ENCODE measurements at places on chromosomes 3 and 15.

- DNase-seq = no peak
Measured at GRCh38 chr15:101411085-101411484, 78.4 kb downstream of the PCSK6 start.

DNA sequence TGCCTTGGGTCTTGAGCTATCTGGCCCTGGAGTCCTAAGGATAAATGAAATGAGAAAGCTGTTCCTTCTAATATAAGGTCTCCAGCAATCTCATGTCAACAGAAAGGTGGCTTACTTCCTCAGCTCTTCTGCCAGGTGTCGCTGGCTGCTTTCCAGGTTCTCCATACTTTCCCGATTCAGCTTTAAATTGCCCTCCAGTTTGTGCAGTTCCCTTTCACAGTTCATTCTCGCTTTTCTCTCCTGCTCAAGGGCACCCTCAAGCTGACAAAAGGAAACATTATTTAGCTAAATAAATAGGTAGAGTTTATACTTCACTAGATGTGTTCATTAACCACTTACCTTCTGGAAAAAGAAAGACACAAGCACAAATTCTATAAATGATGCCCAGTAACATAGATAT is 73.0 kb downstream of the MYH15 start:
- no peak for DNase-seq

DNA sequence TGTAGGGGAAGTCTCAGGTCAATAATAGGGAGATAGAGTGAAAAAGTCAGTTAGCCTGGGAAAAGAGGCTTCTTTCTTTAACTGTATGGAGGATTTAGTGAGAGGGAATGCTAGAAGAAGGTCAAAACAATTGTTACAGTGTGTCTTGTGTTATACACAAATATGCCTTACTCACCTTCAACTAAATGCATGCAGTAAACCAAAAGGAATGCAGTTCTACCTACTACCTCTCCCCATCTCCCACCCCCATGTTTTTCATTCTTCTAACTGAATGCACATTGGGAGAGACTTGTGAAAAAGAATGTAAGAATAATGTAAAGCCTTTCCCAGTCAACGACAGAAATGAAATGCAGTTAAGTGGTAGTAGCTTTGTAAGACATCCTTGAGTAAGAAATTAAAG is 33.8 kb downstream of the CCDC66 start:
- DNase-seq = no peak

- DNase-seq = no peak
Measured at GRCh38 chr3:47000198-47000815, 20.8 kb downstream of the NBEAL2 start.

DNA sequence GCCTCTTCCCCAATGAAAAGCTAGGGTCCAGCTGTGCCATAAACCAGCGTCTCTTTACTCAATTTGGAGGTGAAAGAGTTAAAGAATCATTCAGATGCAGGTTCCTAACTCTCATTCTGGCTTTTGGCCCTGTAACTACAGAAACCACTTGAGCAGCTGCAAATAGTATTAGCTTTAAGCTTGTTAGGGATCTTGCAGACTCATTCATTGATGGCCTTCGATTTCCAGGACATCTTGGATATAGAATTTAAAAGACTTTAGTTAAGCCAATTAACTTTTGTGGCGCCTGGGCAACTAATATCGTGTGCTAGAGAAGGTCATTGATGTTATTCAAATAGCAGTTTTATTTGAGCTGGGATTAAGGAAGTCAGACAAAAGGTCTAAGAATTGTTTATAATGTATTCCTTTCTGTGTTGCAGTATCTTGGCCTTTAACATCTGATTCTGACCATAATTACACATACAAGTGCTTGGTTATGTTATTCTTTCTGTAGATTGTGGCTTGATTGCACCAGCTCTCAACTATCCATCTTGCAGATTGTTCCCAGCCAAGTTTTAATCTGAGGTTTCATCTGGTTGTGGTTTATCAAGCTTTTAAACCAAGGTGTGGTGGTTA is 185.3 kb downstream of the CACNA2D3 start:
- DNase-seq = no peak

DNA sequence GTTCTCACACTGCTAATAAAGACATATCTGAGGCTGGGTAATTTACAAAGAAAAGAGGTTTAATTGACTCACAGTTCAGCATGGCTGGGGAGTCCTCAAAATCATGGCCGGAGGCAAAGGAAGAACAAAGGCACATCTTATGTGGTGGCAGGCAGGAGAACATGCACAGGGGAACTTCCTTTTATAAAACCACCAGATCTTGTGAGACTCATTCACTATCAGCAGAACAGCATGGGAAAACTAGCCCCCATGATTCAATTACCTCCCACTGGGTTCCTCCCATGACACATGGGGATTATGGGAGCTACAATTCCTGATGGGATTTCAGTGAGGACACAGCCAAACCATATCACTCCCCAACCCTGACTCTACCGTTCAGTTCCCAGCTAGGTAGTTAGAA is 59.7 kb upstream of the MINAR1 start:
- DNase-seq = no peak

DNA sequence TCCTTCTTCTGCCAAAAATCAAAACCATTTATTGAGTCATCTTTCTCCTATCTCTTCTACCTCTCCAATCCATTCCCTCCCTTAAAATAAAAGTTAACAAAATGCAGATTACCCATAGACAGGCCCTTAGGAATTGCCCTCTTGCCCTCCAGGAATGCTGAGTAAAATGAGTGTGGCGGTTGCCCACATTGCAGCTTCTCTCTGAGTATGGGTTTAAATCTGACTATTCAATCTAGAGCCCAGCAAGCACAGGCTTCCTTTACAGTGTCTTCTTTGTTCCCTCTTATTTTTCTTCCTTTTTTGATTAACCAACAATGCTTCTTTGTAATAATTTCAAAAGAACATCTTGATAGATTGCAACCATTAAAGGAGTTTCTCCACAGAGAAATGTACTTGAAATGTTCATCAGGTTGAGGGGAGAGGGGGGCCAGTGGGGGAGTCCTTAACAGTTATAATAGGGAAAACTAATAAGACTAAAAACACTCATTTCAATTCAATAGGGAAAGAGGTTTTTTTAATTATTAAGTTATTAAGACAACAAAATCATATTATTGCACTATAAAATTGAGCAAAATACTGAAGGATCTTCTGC is 135.3 kb upstream of the LMCD1 start:
- DNase-seq = no peak

- no peak for DNase-seq
Measured at GRCh38 chr15:60569596-60569995, 90.7 kb upstream of the ICE2 start.

- no peak for DNase-seq
Measured at GRCh38 chr3:98966862-98967546, 65.5 kb upstream of the DCBLD2 start.

DNA sequence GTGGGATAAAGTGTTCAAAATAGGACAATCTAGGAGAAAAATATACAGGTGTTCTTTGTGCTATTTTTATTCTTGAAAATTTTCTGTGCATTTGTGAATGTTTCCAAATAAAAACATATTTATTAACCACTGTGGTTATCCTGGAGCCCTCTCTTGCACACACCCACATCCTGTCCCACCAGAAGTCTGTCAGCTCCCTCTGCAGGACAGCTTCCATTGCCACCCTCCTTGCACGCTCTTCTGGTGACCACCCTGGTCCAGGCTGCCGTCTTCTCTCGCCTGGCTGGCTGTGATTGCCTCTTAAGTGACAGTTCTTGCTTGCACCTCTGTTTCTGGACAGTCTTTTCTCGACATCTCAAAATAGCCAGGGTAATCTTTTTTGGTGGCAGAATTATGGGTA is 394.0 kb downstream of the LRTM1 start:
- no peak for DNase-seq

- DNase-seq = no peak
Measured at GRCh38 chr15:66095871-66096687, 157.5 kb downstream of the MEGF11 start.

GRCh38 chr15:69600556-69601085 is 148.0 kb downstream of the RPLP1 start:
- DNase-seq = no peak

GRCh38 chr3:152539191-152539764 is 270.5 kb downstream of the MBNL1 start:
- no peak for DNase-seq

- no peak for DNase-seq
Measured at GRCh38 chr3:27319304-27319703, 49.9 kb downstream of the NEK10 start.

DNA sequence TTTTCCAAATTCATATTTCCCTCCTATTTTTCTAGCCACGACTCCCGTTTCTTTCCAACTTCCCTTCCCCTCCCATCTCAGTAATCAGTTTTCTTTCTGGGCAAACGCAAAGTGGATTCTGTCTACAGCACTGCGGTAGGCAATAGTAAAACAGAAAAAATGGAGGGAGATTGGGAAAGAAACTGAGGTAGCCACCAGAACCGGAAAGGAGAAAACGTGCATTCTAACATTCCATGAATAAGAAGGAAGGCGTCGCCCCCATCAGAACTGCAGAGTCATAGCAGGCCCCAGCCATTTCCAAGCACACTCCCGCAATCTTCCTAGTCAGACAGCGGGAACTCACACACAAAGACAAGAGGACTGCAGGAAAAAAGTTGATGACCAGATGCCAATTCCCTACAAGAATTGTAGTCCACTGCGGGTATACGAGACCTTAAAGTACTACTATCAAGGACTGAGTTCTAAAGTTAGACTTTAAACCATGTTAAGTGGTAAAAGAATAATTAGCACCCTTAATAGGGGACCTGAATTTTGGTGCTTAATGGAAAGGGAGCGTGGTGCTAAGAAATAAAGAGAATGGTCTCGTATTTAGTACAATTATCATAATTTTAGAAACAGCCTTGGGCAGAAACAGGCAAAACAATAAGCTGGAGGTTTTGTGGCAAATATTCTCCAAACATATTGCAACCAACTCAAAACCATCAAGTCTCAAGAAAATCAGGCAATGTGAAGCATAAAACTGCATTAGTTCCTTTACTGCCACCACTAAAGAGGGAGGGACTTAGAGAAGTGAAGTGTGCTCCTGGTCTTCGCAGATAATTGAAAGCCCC is 1.4 kb downstream of the PFN2 start:
- no peak for DNase-seq

DNA sequence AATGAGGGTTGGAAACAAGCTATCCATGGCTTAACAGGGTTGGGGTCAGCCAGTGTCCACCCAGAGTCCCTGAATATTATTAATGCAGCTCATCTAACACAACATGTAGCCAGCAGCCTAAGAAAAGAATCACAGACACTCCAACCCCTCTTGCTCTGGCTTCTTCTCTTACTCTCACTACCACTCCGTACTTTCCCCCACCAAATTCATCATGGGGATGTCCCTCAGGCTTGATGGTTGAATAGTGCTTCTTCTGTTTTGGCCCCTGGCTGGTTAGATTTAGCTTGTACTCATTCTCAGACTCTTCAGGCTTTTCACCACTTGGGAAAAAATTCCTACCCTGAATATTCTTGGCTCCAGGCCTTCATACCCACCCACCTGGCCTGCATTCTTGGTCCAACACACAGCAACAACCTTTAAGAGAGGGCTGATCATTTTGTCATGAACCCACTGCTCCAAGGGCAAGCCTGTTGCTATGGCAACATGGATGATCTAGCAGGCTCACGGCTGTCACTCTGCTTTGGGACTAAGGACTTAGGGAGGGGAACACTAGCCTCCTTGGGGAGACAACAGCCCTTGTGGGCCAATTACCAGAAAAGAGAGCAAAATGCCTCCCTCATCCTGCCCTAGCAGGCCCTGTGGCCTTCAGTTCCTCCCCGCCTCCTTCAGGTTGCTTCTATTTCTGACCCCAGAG is 9.4 kb upstream of the MED12L start:
- DNase-seq = no peak

- DNase-seq = no peak
Measured at GRCh38 chr3:5431811-5432378, 244.4 kb downstream of the EDEM1 start.

DNA sequence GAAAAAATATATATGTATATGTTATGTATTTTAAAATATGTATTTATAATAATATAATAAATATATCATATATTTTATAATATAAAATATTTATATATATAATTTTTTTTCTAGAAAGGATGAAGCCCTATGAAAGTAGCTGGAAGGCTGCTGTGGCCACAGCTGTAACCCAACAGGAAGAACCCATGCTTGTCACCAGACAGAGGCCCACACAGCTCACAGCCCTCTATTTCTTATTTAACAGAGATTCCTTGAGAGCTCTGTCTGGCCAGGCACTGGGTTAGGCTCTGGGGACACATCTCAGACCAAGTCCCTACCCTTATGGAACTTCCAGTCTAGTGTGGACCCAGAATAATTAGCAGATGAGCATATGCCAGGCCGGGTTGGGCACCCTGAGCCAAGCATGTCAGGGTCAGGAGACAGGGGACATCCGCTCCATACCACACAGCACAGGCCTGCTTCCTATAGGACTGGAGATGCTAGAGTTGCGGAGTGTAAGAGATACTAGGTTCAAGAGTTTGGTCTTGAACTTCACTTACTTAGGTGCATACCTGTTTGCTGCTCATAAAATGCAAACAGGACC is 20.5 kb downstream of the MGLL start:
- DNase-seq = no peak

- no peak for DNase-seq
Measured at GRCh38 chr15:51758645-51759044, 7.2 kb downstream of the TMOD2 start.

DNA sequence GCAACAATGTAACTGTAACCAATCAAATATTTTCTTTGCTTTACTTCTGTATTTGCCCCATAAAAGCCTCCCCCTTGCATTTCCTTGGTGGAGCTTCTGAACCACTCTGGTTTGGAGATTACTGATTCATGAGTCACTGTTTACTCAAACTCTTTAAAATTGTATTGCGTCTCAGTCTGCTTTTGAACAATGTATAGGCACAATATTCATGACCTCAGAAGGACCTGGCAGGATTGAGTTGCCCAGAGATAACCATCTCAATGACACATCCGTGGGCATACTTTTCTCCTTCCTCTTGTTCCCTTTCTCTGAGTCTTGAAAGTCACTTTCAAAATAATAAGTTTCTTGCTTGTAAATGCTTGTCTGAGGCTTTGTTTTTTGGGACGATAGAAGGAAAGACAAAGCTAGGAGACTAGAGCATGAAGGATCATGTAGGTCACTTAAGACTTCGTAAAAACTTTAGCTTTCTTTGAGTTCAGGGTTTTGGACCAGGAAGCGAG is 57.1 kb upstream of the POU1F1 start:
- DNase-seq = no peak

DNA sequence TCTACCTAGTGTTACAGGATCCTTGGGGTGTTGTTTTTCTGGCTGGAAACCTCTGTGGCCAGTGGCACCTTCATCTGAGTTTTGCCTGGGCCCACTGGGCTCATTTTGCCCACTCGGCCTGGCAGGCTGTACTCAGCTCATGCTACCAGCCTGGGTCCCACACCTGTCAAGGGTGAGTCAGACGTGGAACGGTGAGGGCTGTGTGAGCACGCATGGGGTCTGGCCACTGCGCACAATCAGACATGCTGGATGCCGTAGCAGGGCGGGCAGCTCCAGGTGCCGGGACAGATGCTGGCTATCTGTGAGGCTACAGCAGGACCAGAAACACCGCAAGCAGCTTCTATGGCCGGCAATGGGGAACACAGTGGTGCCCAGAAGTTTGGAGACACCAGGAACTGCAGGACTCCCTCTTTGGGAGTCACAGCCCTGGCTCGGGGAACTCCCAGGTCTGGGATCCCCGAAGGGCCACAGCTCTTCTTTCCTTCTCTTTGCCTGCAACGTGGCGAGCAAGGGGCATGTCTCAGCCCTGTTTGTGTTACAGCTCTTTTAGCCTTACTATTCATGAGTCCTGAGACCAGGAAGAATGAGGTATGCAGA is 35.9 kb upstream of the DNAJC13 start:
- no peak for DNase-seq

All from stimulated activated CD8-positive, alpha-beta memory T cell treated with anti-CD3 and anti-CD28 coated beads, Interleukin-7, amount 100 ng/mL, for 48 hours (primary cell).